ENCODE measurements at places on chromosomes 7 and 10.

GRCh38 chr10:130363899-130364445 lies 227.8 kb downstream of the GLRX3 start:
- DNase-seq: no peak

DNA sequence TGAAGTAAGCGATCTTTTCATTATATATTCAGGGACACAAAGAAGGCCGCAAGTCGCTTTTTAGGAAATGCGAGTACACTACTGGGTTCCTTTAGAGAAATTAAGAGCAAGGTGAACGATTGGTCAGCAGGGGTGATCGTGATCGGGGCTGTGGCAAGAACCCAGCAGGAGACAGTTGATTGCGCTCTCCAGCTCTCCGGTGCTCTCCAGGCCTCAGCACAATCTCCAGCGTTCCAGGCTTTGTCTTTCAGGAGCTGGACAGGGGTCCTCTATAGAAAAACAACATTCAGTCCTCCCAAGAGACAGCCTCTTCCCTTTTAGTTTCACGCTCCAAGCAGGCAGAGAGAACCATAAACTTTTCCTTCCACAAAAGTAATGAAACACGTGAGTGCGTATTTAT lies 170.5 kb upstream of the KLF6 start:
- DNase-seq: no peak

DNA sequence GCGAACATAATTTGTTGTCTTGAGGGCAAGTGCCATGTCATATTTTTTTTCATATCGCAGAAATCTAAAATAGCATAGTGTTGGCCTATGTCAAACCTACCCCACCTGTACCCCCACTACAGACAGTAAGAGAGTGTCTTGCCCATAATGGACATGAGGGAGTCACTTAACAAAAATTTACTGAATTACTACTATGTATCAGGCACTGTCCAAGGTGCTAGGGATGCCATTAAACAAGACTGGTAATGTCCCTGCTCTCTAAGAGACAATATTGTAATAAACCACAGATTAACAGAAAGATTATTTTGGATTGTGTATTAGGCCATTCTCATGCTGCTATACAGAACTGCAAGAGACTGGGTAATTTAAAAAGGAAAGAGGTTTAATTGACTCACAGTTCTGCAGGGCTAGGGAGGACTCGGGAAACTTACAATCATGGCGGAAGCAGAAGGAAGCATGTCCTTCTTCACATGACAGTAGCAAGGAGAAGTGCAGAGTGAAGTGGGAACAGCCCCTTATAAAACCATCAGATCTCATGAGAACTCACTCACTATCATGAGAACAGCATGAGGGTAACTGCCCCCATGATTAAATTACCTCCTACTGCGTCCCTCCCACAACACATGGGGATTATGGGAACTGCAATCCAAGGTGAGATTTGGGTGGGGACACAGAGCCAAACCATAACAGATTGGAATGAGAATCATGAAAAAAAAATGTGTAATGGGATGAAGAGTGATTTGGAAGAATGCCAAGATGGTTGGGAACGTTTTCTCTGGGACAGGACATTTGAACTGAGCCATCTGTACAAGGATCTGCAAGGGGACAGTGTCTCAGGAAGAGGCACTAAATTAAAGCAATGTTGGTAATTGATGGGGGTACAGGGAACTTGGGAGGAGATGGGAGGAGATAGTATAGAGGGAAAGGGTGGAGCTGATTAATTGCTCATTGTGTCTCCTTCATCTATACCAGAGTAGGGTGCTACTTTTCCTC lies 108.5 kb downstream of the FAM107B start:
- no peak for DNase-seq

DNA sequence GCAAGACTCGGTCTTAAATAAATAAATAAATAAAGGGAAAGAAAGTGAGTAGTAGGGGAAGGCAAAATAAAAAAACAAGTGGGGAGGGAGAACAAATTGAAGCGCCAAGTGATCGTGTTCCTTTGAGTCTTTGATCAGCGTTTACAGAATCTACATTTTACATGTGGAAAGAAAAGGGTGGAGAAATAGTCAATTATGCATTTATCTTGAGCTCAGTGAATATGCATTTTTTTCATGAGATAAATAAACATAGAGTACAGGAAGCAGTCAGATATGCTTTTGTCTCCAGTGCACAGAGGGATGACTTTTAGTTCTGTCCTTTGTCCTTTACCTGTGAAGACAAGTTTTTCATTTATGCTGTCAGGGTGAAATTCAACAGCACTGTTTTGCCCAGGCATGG lies 6.1 kb upstream of the GUSB start:
- no peak for DNase-seq

- DNase-seq: no peak
Measured at GRCh38 chr10:71520042-71520441, 123.3 kb downstream of the CDH23 start.

DNA sequence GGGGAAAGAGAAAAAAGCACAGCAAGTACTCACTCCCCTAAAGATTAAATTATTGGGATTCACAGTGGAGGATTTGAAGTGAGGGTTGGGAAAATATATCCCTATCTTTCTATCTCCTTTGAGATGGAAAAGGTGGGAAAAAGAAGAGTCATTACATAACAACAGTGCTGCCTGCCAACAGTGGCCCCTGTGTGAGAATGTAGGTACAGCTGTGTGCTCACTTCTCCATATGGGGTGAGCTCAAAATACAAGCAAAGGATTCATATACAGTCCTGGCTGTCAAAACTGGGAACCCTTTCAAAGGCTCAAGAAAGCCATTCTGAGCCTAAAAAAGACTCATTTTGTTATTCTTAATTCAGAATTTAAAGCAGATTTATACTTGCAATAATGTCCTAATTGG lies 458.5 kb downstream of the GPAM start:
- DNase-seq: no peak

GRCh38 chr7:21939136-21939857 lies 6.4 kb downstream of the CDCA7L start:
- DNase-seq: no peak

DNA sequence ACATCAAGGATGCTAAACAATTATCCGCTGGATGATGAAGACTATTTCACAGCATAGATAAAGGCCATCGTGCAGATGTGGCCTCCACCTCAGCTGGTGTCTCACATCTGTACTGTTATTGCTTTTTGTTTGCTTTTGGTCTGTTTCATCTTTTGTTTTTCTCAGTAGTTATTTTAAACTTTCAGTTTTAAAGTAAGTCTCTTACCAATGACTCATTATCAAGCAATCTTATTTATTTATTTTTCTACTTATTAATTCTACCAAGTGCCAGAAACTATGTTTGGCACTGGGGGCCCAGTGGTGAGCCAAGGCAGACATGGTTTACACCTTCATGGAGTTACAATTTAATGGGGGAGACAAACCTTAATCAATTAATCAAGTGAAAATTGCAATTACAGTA lies 250.9 kb upstream of the TMEM72 start:
- DNase-seq: no peak

GRCh38 chr7:13988731-13989125 lies 738 bp downstream of the ETV1 start:
- DNase-seq: no peak

GRCh38 chr7:36979810-36980248 lies 255.5 kb upstream of the AOAH start:
- DNase-seq: no peak

DNA sequence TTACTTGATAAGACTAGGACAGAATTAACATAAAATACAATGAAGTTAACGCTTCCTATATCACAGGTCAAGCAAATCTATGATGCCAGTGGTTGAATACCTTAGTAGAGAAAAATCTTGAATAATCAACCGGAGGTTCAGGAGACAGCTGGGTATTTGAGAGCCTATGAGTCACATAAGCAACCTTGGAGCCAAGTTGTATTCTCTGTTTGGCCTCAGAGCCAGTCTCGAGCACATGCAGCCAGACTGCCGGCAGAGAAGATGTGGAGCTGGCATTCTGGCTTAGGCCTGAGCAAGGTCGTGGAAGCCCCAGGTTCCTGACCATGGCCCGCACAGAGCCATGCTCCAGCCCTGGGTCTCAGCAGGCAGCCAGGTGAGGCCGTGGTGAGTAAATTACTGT lies 90.3 kb downstream of the FAM204A start:
- DNase-seq: no peak

DNA sequence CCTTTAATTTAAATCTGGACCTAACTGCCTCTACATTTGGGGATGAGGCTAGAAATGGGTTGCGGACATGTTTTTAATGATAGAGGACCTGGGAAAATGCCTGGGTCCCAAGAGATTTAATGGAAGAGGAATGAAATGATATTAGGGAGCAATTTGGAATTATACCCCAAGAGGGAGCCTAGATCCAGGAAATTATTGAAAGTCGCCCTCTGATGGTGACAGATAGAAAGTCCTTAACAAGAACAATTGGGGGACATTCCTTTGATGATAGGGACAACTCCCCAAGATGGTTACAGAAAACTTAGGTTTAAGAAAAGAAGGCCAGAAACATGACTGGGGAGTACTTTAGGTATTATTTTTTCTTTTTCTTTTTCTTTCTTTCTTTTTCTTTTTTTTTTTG lies 9.5 kb upstream of the TSGA13 start:
- no peak for DNase-seq

GRCh38 chr7:36851382-36851781 lies 127.1 kb upstream of the AOAH start:
- DNase-seq: no peak

DNA sequence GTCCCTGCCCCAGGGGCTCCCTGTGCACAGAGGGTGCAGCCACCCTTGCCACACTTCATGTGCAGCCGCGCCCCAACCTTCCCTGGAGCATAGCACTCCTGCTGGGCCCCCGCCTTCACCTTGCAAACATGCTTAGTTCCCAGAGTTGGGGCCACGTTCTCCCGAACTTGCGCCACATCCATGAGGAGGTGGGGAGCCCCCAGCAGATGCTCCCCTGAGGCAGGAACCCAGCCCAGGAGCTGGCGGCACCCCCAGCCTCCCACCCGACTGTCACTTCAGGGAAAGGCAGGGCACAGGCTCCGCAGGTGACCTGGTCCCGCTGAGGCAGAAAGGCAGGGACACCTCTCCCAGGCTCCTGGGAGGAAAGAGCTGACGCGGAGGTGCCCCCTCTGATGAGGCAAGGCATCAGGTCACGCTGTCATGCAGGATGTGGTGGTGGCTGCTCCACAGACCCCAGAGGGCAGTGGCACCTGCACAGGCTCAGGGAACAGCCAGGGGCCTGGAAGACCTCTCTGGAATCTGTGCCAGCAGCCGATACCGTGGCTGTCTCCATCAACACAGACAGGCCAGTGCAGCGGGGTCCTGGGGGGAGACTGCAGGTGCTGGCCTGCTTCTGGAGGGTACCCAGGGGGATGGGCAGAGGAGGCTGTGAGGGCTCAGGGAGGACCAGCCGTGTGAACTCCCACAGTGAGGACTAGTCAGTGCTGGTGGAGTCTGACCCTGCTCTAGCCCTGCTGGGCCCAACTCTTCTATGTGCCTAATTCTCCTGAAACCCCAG lies 221.3 kb downstream of the MAD1L1 start:
- no peak for DNase-seq

- no peak for DNase-seq
Measured at GRCh38 chr10:75836064-75836463, 404.6 kb downstream of the LRMDA start.

DNA sequence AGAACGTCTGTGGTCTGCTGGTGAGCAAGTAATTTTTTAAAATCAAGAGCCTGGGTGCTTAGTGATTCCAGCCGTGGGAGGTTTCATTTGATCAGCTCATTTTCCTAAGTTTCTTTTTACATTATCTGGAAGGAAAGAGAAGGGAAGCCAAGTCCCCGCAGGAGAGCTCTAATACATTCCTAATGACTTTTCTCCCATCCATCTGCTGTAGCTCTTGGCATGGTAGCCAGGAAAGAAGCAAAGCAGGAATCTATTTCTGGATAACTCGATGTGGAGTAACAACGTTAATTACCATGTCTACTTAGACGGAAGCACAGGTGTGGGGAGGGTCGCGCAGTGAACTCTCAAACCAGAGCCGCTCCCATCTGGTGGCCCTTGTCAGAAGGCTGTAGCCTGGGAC lies 121.9 kb downstream of the PAXIP1 start:
- DNase-seq: no peak

GRCh38 chr7:27605283-27605682 lies 57.4 kb downstream of the HIBADH start:
- DNase-seq: no peak

DNA sequence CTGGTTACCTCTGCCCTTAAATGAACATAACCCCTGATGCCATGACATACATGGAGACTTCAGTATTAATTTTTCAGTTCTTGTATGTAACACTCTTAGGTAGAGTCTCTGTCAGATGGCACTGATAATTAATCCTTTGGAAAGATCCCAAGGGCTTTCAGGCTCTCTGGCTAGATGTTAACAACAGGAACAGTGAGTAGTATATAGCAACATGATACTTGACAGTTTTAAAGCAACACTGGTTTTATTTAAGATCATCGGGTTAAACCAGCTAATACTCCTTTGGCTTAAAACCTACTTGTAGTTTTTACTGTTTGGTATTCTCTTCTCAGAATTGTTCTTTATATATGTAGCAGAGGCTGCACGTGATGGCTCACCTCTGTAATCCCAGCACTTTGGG lies 27.3 kb downstream of the AHCYL2 start:
- no peak for DNase-seq

- DNase-seq: no peak
Measured at GRCh38 chr10:48412933-48413332, 106.5 kb downstream of the MAPK8 start.

Measured in effector CD8-positive, alpha-beta T cell (primary cell).